ENCODE measurements at places on chromosomes 16 and 17.
A peak's percentile ranks its signal among the peaks of the same experiment; 100 is the strongest.

GRCh38 chr17:17295141-17295540, 8.0 kb upstream of the NT5M start:
- no peak overlapping the region for H3K4me3 ChIP-seq
- no peaks in the 10 kb centered on the region for H3K4me1 ChIP-seq
- H3K27ac ChIP-seq: no peak overlapping the region
- H3K36me3 ChIP-seq: no peaks in the 10 kb centered on the region

DNA sequence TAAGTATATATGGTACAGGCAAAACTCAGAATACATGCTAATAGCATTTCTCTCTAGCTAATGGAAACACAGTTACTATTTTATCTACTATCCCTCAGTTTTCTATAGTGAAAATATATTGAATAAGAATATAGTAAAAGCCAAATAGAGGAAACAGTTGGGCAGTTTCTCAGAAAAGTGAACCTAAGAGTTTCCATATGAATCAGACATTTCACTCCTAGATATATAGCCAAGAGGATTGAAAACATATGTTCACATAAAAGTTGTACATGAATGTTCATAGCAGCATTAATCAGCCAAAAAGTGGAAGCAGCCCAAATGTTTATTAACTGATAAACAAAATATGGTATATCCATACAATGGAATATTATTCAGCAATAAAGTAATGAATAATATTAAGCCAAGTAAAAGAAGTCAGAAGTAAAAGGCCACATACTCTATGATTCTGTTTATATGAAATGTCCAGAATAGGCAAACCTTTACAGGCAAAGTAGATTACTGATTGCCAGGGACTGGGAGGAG, 134.6 kb downstream of the CYB561 start:
- no peak overlapping the region for H3K27ac ChIP-seq
- DNase-seq: no peak
- no peaks in the 10 kb centered on the region for H3K27me3 ChIP-seq
- H3K36me3 ChIP-seq: peaks cover 4% of the 10 kb centered on the region
- no peak overlapping the region for H3K4me3 ChIP-seq
- peaks cover 10% of the 10 kb centered on the region for H3K4me1 ChIP-seq

- peaks cover 4% of the 10 kb centered on the region for H3K36me3 ChIP-seq
- H3K27ac ChIP-seq: no peak overlapping the region
- no peak overlapping the region for H3K4me3 ChIP-seq
- peaks cover 16% of the 10 kb centered on the region for H3K4me1 ChIP-seq
These were observed 241.8 kb upstream of the CIBAR2 start for GRCh38 chr16:85353839-85354685.

- DNase-seq: no peak
- no peaks in the 10 kb centered on the region for H3K27me3 ChIP-seq
- no peak overlapping the region for H3K4me3 ChIP-seq
- no peaks in the 10 kb centered on the region for H3K4me1 ChIP-seq
- no peaks in the 10 kb centered on the region for H3K36me3 ChIP-seq
- no peak overlapping the region for H3K27ac ChIP-seq
These were observed 20.7 kb upstream of the PLCG2 start for GRCh38 chr16:81758376-81758775.

DNA sequence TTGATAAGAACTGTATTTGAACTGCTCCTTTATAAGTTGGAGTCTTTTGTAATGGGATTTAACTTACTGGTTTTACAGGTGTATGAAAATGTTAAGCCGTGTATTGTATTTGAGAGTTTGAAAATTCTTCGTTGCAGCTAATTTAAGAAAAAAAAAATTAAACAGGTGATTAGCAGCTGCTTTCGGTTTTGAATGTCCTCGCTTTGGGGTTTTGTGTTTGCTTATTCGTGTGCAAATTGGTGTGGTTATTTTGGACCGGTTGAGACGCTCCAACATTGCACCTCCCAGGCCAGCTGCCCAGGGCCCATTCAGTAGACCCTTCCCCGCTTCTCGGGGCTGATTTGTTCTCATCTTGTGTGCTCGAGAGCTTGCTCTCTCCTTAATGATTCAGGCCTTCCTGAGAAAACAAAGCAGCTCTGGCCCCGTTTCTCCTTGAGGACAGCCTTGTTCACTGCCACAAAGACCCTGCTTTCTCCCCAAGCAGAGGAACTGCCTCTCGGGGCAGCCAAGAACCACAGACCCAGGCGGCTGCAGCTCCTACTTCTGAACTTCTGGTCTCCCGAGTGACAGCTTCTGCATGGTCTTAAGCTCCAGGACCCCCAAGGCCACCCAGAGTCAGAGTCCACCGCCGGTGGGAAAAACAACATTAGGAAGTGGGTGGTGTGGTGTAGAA, 100.5 kb downstream of the MSI2 start:
- no peaks in the 10 kb centered on the region for H3K36me3 ChIP-seq
- no peaks in the 10 kb centered on the region for H3K27me3 ChIP-seq
- peak overlapping the region; percentile 80 for H3K27ac ChIP-seq
- H3K4me1 ChIP-seq: peaks cover 26% of the 10 kb centered on the region

- no peak for DNase-seq
- no peaks in the 10 kb centered on the region for H3K36me3 ChIP-seq
- H3K27me3 ChIP-seq: no peaks in the 10 kb centered on the region
- H3K4me1 ChIP-seq: no peaks in the 10 kb centered on the region
These were observed 103.4 kb downstream of the IRF8 start for GRCh38 chr16:86002178-86002900.

DNA sequence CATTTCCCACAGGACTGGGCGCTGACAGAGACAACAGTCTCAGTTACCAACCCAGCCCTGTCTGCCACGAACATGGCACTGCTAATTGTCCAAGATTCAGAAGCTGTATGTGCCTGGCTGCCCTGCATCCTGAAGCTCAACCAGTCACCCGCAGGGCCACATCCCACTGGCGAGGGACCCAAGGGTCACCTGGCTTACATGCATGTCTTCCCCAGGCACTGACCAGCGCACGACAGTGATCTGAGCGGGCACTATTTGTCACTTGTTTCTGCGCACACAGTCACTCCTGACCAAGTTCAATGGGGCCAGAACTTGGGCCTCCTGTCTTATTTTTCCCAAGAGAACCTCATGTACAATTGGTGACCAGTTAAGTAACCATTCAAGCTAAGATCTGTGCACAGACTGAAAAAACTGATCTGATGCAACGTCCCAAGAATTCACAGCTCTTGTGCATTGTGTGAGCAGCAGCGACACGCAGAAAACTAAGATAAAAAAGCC, 13.1 kb downstream of the USP7 start:
- no peak for DNase-seq
- no peak overlapping the region for H3K27ac ChIP-seq

- no peaks in the 10 kb centered on the region for H3K27me3 ChIP-seq
- no peak for DNase-seq
- no peaks in the 10 kb centered on the region for H3K36me3 ChIP-seq
- no peaks in the 10 kb centered on the region for H3K4me1 ChIP-seq
- H3K4me3 ChIP-seq: no peak overlapping the region
These were observed 131.3 kb downstream of the AIPL1 start for GRCh38 chr17:6303664-6304063.

All from large intestine (tissue), 12 donors.